ENCODE measurements at places on chromosomes 3 and 15.

DNA sequence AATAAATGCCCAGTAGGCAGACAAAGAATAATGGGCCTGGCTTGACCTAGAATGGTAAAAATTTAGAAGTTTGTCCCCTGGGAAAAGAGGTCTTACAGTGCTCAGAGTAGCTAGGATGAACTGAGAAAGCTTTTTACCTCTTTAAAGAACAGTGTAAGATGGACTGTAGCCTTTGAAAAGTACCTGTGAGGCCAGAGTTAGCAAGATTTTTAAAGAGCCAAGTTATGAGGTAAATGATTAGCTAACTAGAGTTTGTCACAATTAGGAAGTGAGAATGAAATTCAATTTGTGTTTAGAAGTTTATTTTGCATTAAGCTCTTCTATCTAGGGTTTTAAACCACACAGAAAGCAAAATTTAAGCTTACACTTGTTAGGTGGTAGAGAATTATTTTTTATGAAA lies 480.9 kb downstream of the ZIC1 start:
- no peak for DNase-seq

- peak; percentile 63 for DNase-seq
Measured at GRCh38 chr15:64877435-64877834, 34.3 kb upstream of the ANKDD1A start.

DNA sequence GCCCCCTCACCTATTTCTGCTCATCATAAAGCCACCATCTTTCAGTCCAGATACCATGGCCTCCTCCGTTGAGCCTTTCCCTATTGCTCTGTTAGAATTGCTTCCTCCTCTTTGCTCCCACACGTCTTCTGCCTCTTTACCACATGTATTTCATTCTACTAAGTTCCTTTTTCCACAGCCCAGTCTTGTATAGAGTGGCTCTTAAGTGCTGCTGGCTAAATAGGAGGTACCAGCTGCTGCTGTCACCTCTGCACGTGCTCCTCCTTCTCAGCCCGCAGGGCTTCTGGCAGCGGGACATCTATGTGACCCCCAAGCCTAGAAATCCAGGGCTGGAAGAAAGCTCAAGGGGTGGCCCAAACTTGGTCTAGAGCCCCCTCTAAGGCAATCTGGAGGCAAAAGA lies 38.8 kb upstream of the PLXND1 start:
- DNase-seq, result peak; percentile 65

- DNase-seq, result peak; percentile 37
Measured at GRCh38 chr3:52983336-52983807, 62.5 kb downstream of the SFMBT1 start.

DNA sequence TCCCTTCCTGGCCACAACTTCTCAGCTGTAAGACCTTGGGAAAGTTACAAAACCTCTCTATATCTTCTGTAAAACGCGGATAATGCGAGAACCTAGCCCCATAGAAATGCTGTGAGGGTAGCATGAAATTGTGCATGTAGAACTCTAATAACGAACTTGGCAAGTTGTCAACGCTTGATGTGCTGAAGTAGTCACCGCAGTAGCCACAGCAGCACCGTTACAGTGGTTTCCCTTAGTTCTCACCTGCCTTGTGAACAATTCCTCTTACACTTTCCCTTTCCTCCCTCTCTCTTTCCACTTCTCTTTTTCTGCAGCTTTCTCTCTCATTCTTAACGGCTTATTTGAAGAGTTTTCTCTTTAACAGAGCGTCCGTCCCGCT lies 447 bp upstream of the SHQ1 start:
- DNase-seq, result no peak

DNA sequence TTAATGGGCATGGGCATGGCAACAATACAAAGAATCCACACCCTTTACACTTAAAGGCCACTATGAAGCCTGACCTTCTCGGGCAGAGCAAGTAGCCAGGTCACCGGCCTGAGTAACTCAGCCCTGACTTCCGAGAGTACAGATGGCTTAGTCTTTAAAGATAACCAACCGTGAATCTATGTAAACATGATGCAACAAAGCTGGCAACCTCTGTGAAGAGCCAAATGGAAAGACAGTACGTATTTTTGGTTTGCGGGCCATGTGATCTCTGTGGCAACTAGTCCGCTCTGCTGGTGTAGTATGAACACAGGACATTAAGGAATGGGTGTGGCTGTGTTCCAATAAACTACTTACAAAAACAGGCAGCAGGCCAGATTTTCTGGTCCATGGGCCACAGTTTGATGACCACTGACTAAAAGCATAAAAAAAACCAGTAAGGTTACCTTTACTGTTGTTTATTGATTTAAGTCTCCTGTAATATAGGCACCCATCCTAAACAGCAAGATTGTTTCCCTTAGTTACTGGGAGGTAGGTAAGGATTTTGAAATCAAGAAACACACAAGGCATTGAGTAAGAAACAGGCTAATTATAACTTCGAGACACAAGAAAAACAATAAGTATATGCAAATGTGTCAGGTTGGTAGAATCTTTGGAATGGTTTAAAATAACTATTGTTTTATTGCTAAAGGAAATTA lies 14.5 kb downstream of the RIOX2 start:
- no peak for DNase-seq

DNA sequence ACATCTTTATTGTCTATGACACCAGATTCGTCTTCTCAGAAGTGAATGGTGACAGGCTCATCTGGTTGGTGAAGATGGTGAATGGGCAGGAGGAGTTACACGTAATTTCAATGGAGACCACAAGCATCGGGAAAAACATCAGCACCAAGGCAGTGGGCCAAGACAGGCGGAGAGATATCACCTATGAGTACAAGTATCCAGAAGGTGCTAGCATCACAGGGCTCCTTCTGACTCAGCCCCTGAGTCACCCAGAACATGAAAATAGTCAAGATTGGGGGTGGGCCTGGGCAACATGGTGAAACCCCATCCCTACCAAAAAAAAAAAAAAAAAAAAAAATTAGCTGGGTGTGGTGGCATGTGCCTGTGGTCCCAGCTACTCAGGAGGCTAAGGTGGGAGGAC lies 32.6 kb downstream of the TGM4 start:
- DNase-seq, result no peak

DNA sequence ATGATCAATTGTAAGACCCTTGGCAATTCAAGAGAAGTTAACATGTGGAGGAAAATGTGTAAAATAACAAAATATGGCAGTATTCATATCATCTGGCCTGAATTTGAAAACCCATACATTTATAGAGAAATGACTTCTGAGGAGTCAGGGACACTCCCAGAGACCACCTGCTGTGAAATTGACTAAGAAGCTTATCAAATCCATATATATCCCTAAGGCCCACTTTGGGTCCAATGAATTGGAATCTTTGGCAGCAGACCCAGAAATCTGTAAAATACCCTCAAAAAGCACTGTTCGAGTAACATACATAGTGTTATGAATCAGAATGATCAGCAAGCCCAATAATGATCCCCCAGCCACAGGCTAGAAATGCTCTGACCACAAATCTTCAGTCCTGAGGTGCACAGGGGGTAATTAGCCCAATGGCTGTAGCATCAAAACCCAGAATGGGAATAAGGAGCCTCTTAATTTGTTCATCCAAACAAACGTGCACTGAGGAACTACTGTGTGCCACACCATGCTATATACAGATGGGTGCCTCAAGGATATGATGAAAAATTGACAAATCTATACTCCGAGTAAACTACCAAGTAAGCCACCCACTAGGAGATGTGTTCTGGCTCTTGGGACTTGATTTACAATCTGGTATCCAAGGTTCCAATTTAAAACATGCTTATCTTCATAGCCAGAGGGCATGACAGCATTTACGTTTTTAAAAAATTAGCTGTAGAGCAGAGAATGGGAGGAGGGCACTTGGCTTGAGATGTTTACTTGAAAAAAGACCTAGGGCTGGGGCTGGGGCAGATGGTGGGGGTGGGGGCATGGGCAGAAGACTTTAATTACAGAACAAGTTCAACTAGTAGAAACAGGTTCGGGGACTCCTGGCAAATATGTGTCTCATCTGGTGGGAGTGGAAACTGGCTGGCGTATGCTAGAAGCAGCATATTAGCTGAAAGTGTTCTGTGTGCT lies 9.1 kb upstream of the ARHGEF3 start:
- DNase-seq, result no peak

- DNase-seq, result no peak
Measured at GRCh38 chr3:134922101-134922500, 127.0 kb downstream of the EPHB1 start.

DNA sequence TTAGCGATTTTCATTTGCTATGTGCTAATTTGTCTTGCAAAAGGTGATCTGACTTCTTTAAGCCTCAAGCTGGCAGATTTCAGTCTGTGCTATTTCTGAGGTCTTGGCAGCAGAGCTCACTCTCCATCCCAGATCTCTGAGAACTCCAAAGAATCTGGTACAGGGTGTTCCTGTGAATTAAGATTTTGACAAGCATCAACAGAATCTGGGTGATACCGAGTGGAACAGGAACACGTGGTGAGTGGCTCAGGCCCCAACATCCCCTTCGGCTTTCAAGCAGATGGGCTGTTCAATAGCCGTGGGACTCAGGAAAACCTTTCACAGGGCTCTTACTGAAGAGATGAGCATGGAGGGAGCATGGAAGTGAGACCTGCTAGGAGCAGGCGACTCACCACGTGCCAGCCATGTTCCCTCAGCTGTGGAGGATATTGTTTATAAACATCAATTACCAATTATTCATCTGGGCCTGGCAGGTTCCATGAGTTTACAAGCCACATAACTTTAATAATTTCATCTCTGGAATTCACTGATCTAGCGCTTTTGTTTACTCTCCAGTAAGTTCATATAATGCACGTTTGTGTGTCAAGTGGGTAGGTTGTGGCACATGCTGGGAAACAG lies 103.4 kb upstream of the SELENOK start:
- no peak for DNase-seq

DNA sequence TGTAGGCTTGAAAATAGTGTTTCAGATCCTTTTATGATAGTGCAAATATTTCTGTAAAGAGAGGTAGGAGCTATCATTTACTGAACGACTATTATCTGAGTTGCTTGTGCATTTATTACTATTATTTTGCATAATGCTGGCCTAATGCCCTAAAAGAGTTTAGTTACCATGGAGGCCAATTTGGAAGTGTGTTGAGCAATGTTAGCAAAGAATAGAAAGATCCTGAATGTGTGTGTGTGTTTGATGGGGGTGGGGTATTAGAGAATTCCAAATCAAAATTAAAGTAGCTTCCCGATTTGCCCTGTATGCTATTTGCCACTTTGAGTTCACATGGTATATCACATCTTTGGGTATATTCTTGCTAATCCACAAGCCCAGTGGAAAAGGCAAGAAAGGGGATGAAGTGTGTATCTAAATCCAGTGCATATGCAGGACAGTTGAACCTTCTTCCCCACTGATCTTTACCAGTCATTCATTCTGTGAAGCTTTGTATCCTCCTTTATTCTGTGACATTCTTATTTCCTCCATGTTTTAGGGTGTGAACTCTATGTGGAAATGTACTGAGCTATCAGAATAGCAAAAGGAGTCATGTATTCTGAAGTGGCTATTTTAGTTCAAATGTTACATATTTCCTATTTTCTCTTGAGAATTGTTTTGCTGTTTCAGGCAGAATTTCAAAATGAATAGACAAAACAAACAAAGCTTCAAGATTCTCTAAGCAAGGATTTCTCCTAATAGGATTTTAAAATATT lies 45.7 kb upstream of the PLSCR5 start:
- DNase-seq, result no peak

- no peak for DNase-seq
Measured at GRCh38 chr3:41363830-41364523, 164.7 kb downstream of the CTNNB1 start.

GRCh38 chr3:14858105-14858504 lies 39.3 kb downstream of the FGD5 start:
- no peak for DNase-seq

DNA sequence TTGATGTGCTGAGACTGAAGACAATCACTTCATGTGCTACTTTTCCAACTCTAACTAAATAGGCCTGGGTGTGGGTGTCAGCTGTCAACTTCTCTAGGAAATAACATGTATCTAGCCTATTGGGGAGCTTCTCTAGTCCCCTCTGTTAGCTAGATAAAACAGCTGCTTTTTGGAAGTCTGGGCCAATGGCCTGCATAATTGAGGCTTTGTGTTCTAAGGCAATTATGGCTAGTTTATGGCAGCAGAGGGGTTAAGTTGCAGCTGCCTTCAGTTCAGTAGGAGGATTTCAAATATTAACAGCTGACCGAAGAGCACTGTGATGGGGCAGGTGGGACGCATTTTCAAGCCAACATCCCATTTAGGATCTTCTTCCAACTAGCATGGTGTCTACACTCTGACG lies 6.4 kb downstream of the COL8A1 start:
- no peak for DNase-seq

GRCh38 chr3:197444793-197445379 lies 110.9 kb downstream of the BDH1 start:
- DNase-seq, result no peak

DNA sequence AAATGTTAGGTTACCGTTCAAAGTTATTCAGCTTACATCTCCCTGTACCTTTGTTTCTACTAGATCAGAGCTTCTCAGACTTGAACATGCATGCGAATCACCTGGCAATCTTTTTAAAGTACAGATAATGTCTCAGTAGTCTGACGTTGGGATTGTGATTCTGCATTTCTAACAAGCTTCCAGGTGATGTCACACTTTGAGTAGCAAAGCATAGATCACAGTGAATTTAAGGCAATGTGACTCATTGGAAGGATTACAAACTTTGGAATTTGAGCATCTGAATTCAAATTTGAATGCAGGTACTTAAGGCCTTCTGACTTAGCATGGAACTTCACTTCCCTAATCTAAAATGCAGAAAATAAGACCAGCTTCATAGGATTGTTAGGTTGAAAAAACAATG lies 10.8 kb upstream of the ZMAT3 start:
- DNase-seq, result no peak

DNA sequence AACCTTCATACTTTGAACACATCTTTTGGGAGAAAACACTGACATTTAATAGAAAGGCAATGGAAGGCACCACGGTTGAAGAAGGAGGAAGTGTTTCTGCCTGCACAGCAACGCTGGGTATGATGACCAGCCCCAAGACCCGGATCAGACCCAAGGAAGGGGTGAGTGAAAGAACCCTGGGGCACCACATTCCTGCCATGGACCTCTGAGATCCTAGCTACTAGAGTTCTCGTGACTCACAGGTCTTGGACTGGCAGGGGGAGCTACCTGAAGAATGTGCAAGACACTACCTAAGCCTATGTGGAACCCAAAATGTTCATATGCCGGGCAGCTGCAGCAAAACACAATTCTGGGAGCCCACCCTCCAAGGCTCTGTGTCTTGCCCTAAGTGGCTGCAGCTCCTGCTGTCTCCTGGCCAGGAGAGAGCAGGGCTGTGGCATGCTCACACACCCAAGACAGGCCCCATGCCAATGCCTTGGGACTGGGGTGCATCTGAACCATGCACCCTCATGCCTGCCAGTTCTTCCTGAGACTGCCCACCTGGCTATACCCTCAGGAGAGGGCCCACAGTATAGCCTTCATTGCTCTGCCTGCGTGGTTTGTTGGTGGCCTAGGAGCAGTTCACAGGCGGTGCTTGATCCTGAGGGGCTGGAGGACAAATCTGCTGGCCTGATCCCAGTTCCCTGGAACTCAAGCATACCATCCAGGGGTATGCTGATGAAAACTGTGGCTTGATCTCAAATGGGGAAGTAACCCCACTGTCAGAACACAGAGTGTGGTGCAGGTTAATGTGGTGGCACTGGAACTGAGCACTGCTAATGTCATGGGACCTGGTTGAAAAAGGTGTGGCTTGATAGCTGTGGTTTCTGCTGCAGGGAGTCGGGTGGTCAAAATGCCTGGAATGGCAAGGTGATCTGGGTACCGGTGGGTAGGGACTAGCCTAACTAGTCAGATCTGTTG lies 353.3 kb upstream of the ARHGEF26 start:
- no peak for DNase-seq

GRCh38 chr3:169813757-169814517 lies 1.2 kb upstream of the LRRC34 start:
- peak; percentile 30 for DNase-seq

- no peak for DNase-seq
Measured at GRCh38 chr3:140088513-140088912, 153.5 kb downstream of the CLSTN2 start.

- no peak for DNase-seq
Measured at GRCh38 chr3:126828306-126828705, 124.3 kb downstream of the CHCHD6 start.

Measured in inflammatory macrophage treated with lipopolysaccharide for 1 hour (primary cell).